Fibroblast of upper back skin (primary cell): ENCODE measurements at places on chromosomes 1 and 21.

DNA sequence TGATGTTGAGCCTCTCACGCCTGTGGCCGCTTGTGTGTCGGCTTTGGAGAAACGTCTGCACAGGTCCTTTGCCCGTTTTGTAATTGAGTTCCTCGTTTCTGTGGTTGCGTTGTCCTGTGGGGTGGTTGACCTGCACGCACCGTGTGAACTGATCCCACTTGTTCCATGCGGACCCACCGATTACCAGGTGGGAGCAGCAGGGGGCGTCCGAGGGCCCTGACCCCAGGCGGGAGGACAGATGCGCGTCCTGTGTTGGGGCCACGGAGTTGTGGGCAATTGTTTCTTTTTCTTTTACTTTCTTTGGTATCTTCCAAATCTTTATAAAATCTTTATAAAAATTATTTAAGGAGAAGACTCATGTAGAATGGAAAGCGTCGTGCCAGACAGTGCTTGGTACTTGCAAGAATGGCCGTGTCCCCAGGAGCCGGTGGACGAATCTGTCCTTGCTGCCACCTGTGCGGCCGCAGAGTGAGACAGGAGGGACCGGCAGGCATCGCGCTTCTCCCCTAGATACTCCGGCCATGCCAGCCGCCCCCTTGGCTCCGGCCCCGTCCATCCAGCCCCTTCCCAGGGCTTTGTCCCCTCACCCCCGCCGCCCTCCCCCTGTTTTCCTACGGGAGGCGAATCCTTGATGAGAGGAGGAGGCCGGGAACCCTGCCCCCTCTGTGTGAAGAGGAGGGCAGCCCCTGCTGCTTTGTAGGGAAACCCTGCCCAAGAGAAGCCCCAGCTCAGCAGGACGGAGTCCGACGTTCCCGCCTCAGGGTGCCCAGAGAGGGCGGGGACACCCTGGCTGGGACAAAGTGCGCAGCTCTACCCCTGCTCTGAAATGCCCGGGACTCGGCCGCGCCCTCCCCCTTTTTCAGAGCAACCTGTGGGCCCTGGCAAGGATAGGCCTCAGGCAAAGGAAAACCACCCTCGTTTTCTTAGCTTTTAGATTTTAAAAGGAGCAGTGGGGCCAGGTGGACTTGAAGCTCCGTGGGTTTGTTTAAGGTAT lies 41.7 kb downstream of the PRKCZ start:
- no peak for DNase-seq

GRCh38 chr1:162951553-162952315 lies 90.8 kb upstream of the CCDC190 start:
- DNase-seq = no peak

DNA sequence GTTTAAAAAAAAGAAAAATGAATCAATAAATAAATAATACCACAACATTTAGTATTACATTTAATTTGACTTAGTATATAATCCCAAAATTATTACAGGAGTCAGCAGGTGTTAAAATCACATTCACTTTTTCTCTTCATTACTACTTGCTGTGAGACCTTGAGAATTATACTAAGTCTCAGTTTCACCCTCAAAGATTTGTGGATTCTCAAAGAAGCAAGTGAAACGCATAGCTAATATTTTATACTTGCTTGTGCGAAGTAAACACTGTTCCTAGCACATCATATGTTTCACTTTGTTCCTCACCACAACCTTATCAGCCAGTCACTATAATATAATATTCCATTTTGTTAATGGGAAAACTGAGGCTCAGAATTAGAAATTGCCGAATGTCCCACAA lies 4.0 kb downstream of the CLCA1 start:
- DNase-seq = no peak

GRCh38 chr21:42118901-42119300 lies 47.8 kb downstream of the UMODL1 start:
- DNase-seq = no peak

DNA sequence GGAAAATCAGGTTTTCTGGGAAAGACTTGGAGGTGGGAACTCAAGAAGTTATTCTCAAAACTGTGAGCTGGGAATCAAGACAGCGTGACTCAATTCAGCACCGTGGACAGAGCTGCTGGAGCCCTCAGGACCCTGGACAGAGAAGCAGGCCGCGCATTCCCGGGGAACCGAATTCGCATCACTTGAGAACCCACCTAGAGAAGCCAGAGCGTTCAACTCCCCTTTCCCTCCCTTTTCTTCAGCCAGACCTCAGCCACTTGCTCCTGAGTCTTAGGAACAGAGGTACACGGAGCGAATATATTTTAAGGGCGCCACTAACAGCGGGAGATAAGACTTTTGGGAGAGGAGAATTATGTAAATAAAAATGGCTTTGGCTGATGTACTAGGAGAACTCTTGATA lies 2.0 kb upstream of the LIN28A start:
- DNase-seq = peak; percentile 69

DNA sequence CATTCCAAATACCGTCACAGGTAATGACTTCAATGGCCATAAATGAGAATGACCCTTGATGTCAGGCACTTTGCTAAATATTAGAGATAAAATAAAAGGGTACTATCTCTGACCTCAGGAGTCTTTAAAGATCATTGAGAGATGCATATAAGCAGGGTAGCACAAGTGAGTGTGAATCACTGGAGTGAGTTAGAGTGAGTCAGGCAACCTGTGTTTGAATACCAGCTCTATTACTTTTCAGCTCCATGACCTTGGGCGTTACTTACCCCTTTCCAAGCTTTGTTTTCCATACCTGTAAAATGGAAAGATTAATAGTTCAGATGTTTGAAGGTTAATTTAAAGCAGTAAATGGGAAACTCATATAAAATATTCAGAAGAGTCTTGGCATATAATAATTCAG lies 1058.0 kb upstream of the ADGRL4 start:
- DNase-seq = peak; percentile 13

DNA sequence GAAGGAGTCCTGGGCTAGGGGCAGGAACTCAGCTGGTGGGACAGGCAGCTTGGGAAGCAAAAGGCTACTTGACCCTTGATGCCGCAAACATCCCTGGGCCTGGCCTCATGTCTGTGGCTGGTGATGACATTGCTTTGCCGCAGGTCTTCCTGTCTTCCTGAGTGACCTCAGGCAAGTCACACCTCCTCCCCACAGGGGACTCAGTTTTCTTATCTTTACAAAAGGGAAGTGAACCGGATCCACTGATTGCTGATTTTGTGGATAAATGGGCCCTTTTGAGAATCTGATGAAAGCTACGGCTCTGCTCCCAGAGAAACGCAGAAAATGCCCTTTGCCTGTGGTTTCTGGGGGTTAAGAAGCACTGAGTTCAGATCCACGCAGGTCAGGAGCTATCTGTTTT lies 20.7 kb downstream of the PLOD1 start:
- no peak for DNase-seq

GRCh38 chr1:218953386-218953785 lies 220.3 kb upstream of the LYPLAL1 start:
- DNase-seq = no peak

DNA sequence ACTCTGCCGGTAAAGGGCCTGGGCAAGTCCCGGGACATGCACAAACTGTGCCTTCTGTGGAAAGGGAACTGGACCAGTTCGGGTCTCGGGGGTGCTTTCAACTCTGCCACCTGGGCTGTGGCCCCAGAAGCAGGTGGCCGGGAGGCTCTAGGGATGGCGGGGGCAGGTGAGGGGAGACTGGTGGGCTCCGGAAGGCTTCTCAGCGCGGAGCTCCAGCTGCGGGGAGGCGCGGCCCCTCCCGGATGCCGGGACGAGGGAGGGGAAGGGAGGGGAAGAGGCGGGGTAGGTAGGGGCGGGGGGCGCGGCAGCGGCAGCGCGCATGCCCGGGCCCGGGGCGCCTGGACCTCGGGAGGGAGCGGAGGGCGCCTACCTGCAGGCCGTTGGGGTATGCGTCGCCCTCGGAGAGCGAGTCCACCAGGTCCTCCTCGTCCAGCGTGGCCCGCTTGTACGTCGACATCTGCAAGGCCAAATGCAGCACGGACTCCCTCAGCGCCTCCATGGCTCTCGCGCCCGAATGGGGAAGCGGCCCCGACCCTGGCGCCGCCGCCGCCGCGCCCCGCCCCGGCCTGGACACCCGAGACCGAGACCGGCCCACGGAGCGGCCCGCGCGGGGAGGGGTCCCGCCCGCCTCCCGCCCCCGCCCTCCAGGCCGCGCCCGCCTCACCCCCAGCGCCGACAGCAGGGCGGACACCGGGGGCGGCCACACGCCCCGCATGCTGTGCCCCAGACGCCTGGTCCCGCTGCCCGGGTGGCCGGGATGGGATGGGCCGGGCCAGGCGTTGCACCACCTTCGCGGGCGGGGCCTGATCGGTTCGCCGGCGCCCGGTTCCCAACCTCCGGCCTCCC lies at the start of gene ECE1:
Gene ECE1, minus strand, starts transcription at position 764 of the 846 bp plus-strand sequence. Its CDS starts 49 bp downstream, at position 715.
- DNase-seq = no peak

DNA sequence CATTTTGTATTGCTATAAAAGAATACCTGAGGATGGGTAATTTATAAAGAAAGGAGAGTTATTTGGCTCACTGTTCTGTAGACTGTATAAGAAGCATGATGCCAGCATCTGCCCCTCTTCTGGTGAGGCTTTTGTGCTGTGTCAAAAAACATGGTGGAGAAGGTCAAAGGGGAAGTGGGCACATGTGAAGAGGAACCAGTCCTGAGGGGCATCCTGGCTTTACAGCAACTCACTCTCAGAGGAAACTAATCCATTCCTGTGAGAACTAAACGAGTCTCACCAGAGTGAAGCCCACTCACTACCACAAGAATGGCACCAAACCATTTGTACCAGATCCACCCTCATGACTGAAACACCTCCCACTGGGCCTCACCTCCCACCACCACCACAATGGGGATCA lies 18.8 kb upstream of the SELP start:
- DNase-seq = no peak

DNA sequence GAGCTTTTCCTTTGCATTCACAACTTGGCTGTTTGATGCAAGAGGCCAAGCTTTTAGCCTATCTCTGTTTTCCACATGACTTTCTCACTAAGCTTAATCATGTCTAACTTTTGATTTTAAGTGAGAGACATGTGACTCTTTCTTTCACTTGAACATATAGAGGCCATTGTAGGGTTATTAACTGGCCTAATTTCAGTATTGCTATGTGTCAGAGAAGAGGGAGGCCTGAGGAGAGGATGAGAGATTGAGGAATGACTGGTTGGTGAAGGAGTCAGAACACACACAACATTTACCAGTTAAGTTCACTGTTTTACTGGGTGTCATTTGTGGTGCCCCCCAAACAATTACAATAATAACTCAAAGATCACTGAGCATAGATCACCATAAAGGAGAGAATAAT lies 193.5 kb downstream of the CYYR1 start:
- no peak for DNase-seq

- DNase-seq = no peak
Measured at GRCh38 chr1:162889989-162890388, 29.0 kb upstream of the CCDC190 start.

DNA sequence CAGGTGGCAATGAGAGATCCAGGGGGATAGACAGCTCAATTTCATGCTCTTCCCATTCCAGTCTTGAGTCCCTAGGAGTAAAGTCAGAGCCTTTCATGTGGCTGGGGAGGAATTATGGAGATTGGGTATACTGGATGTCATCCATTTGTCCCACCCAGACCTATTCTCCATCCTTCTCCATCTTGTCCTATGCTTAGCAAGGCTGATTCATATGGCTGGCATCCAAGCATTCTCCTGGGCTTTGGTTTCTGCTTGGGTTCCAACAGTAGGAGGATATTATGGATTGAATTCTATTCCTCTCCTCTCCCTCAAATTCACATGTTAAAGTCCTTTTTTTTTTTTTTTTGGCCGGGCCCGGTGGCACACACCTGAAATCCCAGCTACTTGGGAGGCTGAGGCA lies 3.8 kb upstream of the CDC20 start:
- DNase-seq = no peak

GRCh38 chr1:40245686-40246085 lies 2.1 kb upstream of the TMCO2 start:
- no peak for DNase-seq
